ENCODE measurements at places on chromosomes 3 and 15.

DNA sequence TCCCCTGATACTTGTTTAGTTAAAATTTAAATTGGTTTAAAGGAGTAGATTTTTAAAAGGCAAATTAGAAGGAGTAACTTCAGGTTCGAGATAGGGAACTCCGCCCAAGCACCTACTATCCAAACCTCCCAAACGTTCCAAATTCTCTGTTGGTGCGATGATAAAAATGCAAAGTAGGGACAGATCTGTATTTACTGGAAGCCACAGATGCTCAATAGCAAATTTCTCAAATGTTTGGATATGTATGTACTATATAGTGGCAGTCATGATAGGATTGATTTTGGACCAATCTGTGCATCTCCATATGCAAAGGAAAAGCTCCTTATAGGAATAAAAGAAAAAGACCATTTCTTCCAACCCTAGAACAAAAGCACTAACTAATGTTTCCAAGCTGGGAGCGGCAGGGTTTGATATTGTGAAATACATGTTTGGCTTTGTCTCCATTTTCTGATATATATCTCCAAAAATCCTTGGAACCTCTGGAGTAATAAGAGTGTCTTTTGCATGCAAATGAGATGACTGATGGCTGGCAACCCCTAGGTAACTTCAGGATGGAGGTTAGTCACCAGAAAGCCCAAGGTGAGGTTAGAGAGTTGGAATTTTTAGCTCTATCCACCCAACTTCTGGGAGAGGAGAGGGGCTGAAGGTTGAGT lies 15.6 kb downstream of the RTP2 start:
- DNase-seq = no peak

GRCh38 chr3:110149763-110150162 lies 812.4 kb upstream of the DPPA4 start:
- DNase-seq = no peak

GRCh38 chr15:65006876-65007275 lies 17.2 kb upstream of the SPG21 start:
- no peak for DNase-seq

GRCh38 chr3:128449111-128449638 lies 17.5 kb downstream of the DNAJB8 start:
- no peak for DNase-seq

All from vagina (tissue), 2 donors.